ENCODE measurements at places on chromosomes 11 and 22. TPM values are rescaled to one million over a fixed set of nuclear protein-coding genes. Genes with fewer than 3 reads are reported as not detected.

DNA sequence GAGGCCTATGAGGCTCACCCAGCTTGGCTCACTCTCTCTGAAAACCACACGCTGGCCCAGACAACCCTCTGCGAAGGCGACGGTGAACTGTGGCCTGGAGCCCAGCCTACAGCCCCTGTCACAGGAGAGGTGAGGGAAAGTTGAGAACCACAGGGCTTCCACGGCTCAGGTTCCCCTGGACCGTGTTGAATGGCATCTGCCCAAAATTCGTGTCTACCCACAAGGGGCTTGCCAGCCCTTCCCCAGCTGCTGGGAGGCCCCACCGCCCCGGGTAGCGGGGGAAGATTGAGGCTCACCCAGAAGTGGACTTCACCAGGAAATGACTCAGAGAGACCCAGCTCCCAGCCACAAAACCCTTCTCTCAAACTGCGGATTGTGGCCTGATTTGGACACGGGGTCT is 197.1 kb downstream of the CTTN start:
- DNase-seq = no peak

DNA sequence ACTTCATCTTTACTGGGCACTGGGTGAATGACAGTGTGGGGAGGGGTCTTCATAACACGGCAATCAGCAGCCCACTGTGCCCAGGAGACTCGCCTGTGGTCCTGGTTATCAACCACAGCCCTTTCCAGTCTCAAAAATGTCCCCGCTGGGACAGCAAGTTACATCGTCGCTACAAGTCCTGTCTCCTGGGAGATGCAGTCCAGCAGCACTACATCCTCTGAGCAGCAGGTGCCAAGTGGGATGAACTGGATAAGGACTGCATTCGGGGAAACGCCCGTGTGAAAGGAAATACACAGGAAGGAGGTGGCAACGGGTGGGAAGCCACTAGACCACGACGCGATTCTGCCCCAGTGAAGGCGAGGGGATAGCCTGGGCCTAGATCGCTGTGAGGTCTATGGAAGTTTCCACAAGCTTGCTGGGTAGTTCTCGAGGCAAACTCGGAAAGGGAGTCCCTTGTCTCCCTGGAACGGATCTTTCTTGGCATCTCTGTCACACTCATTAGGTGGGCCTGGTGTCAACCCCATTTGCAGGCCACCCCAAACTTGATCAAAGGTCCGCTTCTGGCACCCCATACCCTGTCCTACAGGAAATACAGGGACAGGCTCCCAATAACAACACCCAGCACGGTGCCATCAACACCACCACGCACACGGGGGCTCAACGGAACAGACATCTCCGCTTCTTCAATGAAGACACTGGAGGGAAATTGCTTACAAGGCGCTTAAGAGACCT is 4.4 kb downstream of the ASCL2 start:
- no peak for DNase-seq

DNA sequence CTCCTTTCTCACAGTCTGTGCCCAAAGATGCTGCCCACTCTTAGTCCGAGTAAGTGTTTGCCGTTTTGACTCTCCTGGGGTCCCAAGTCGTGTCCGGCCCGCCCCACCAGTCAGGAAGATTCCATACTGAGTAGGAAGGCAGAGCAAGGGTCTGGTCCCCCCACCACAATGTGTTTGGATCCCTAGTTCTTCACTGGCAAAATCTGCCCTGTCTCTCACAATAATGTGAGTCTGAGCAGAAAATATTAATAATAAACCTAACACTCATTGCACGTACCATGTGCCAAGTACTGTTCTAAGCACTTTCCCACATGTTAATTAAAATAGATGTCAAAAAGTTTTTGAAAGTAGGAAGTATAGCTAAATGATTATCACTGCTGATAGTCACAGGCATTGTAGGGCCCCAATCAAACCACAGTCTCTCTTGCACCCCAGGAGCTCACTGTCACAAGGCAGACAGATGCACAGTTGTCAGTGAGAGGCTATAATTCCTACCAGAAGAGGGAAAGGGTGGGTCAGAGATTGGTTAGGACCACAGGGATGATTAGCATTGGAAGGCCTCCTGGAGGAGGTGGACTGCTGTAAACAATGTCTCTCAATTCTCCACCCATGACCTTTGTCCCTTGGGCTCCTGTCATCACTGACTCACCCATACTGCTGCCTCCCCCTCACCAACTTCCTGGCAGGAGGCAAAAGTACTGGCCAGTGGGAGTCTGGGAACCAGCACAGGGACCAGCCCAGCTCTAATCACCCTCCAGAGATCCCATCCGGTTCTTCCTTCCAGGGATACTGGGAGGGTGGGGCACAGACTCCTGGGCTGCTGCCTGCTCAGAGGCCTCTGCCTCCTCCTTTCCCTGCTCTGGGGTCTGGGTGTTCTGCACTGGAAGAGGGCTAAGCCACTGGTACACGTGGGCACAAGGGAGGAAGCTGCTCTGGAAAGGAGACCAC is 1.0 kb upstream of the POLD4 start:
- peak; percentile 99 for DNase-seq

DNA sequence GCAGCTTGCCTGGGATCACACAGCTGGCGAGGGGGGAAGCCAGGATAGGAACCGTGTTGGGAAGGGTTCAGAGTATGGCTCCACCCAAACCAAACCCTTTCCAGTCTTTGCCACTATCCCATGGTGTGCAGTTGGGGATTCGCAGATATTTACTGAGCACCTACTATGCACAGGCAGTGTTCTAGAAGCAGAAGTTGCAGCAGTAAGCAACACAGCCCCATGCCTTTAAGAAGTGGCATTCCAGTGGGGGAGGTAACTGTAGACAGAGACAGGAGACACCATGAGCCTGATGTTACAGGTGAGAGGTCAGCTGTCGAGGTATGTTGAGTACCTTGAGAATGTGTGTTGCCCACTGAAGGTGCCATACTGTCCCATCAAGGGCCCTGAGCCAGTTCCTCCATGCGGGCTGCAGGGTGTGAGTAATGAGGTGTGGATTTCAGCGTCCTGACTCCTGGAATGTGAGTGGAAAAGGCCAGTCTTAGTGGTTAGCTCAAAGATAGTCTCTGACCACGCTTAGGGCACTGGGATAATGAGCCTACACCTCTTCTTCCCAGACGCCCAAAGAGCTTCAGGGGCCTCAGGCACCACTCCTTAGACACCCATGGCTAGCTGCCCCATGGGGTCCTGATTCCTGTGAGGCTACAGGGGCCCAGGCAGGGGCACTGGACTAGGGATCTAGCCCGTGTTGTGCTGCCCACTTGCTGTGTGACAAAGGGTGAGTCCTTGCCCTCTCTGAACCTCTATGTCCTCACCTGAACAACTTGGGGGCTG is 71.8 kb upstream of the TP53I11 start:
- DNase-seq = peak; percentile 22

- peak; percentile 38 for DNase-seq
Measured at GRCh38 chr11:64619811-64620380, 28.9 kb downstream of the SLC22A12 start.

DNA sequence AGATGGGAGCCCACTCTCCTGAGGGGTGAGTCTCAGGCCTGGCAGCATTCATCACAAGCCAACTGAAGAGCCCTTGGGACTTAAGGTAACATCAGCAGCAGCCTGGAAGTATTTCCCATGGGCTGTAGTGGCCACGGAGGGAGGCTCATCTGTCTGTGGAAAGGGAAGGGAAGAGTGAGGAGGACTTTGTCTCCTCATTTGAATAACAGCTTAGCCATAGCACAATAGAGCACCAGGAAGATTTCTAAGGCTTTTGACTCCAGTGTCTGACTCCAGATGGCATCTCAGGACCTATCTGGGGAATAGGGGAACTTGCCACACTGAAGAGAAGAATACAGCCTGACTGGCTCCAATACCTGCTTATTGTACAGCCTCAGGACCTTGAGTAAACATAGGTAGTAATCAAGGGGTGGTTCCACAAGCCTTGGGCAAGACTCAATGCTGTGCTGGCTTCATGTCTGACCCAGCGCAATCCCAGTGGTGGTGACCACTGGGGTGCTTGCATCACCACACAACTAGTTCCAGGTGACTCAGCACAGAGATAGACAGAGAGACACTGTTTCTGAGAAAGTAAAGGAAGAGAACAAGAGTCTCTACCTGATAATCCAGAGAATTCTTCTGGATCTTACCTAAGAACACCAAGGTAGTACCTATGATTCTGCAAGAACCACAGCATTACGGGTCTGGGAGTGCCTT is 510.5 kb upstream of the CCDC179 start:
- peak; percentile 19 for DNase-seq

DNA sequence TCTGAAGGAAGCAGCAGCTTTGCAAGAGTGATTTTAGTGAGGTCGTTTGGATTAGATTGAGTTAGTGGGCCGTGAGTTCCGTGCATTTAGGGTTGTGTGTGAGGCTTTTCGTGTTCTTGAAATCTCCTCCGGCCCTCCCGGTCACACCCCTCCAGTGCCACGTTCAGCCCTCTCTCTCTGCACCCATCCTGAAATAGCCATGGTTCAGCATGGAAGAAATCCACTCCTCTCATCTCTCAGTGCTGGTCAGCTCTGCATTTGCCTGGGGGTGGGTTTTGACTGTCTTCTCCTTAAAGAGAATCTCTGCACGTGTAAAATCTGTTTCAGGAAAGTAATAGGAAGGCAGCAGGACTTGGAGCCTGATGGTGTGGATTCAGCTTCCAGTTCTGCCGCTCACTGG is 19.8 kb downstream of the BARX2 start:
- DNase-seq = no peak

DNA sequence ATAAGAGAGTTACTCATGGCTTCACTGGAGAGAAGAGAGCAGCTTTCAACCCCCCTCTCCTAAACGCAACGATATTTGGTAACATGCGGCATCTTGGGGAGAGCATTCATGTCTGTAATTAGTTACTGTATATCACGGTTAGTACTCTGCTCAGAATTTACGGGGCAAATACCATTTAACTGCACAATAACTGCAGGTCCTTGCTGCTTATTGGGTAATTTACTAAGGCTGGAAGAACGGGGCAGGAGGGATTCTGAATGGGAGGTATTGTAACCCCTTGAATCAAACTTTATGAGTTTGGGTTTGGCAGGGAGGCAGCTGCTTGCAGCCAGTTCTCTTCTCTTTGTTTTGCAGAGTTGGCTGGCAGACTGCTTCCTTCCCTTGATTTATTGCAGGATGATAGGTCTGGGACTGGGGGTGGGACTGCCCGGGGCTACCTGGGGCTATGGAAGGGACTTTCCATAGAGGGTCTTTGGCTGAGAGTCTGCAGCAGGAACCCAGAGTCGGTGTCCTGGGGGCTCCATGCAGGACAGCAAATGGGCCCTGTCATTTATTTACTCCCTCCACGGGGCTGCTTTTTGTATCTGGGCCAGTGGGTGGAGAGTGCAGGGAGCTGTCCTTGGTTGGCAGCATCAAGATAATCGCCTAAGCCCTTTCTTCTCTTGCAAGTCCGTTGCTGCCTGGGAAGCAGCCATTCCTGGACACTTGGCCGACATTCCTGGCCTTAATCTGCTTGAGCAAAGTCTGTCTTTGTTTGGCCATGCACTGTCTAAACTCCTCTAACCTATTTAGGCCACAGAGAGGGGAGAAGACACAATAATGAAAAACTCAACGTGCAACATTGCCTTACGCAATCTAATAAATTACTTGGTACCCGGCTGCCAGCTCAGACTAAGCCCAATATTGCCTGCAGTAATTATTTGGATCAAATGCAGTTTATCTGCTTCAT is 188.9 kb downstream of the ST3GAL4 start:
- peak; percentile 28 for DNase-seq

- DNase-seq = no peak
Measured at GRCh38 chr11:119800619-119801018, 71.6 kb upstream of the NECTIN1 start.

- DNase-seq = peak; percentile 32
Measured at GRCh38 chr11:67119585-67120391, 725 bp downstream of the KDM2A start.

DNA sequence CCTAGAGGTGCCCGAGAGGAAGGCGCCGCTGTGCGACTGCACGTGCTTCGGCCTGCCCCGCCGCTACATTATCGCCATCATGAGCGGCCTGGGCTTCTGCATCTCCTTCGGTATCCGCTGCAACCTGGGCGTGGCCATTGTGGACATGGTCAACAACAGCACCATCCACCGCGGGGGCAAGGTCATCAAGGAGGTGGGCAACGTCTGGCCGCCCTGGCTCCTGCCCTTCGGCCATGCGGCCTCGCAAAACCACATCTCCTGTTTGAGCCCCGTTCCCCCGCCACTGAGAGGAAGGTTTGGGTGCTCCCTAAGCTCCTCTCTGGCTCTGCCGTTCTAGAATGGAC is 3.4 kb downstream of the SLC17A6 start:
- DNase-seq = no peak

DNA sequence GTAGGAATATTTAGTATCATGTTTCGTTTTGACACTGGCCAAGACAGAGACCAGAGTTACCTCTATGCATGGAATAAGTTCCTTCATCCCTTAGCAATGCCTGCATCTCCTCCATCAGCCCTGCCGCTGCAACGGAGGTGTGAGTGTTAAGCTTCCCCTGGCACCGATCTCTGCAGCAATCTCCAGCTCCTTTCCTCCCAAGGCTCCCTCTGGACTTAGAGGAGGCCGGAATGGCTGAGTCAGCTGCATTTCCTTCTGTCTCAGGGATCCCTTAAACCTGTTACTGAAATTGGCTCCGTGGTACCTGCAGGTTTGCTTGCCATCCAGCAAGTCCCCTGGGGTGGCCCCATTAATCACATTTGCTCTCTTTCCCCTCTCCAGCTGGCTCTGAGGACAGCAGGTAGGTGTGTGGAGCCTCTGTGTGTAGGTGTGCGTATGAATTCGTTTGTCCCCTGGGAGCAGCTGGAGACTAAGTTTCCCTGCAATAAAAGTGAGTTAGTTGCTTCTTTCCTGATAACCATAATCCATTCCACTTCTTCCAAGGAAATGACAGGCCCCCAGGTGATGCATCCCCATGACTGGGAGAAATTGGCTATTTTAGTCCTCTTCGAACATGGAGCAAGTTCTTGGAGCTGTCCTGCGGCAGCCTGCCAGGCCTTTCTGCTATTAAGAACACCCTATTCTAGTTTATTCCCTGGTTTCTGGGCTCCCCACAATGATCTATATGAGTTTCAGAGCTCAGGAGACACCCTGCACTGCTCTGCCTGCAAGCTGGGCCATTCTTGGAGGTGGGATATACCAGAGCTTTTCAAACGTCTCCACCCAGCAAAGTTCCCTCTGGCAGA is 457.2 kb upstream of the CADM1 start:
- no peak for DNase-seq

GRCh38 chr11:106288057-106288456 is 210.6 kb downstream of the AASDHPPT start:
- DNase-seq = peak; percentile 53

DNA sequence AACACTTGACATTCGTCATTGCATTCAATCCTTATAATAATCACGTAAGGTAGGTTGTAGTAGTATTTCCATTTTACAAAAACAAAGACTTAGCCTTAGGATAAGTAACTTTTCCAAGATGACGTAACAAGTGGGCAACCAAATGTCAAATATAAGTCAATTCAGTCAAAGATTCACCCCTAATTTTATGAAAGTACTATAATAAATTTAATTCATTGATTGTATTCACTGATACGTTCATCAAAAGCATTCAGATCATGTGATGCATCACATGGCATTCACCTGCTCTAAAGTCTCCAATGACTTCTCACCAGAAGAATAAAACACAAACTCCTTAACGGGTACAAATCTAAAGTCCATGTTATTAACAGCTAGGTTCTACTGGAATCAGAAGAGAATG is 2.1 kb downstream of the KIF18A start:
- DNase-seq = no peak

- no peak for DNase-seq
Measured at GRCh38 chr11:12280199-12280837, 97.1 kb upstream of the PARVA start.

Gene SLC1A2
- total RNA-seq = not detected

Gene MIOX
- not detected for total RNA-seq
